ENCODE measurements at places on chromosomes 2 and 18.
A peak's percentile ranks its signal among the peaks of the same experiment; 100 is the strongest.

DNA sequence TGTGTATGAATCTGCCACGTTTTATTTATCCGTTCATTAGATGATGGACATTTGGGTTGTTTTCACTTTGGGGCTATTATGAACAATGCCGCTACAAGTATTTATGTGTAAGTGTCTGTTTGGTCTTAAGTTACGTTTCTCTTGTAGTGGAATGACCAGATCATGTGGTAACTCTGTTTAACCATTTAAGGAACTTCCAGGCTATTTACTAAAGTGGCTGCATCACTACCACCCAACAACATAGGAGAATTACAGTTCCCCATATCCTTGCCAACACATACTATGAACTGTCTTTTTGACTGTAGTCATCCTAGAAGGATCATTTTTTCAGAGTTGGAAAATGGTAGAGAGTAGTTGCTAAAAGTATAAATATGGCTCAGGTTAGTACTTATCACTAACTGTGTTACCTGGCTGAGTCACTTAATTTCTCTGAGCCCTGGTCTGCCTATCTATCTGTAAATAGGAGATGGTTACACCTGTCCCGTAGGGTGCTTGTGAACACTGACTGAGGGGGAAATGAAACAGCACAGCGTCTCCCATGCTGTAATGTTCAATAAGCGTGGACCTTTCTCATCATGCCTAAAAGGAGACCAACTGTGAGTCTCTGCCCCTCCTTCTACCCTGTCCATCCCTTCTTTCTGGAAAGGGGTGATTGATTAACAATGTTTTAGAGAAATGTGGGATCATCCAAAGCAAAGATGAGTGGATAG, 103.1 kb downstream of the SH3RF3 start:
- no peak for DNase-seq

- peak; percentile 38 for DNase-seq
Observed at GRCh38 chr2:31937741-31938140, 73.1 kb downstream of the MEMO1 start.

DNA sequence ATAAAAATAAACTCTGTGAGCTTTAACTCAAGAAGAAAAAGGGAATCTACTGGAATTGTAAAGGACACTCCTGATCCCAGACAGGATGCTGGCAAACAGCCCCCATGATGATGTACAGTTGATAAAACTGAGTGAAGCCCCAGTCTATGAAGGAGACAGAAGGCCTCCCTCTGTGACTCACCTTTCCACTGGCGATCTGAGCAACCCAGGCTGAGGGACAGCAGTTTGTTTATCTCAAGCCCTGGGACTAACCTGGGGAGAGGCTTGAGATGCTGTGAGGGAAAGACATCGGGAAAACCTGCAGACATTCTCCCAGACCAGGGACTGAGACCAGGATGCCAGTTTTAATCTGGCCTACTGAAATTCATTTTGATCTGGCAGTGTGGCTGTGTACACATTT, 104.5 kb upstream of the CDH2 start:
- peak; percentile 6 for DNase-seq

GRCh38 chr2:54904836-54905235, 145.4 kb downstream of the RTN4 start:
- DNase-seq = no peak

DNA sequence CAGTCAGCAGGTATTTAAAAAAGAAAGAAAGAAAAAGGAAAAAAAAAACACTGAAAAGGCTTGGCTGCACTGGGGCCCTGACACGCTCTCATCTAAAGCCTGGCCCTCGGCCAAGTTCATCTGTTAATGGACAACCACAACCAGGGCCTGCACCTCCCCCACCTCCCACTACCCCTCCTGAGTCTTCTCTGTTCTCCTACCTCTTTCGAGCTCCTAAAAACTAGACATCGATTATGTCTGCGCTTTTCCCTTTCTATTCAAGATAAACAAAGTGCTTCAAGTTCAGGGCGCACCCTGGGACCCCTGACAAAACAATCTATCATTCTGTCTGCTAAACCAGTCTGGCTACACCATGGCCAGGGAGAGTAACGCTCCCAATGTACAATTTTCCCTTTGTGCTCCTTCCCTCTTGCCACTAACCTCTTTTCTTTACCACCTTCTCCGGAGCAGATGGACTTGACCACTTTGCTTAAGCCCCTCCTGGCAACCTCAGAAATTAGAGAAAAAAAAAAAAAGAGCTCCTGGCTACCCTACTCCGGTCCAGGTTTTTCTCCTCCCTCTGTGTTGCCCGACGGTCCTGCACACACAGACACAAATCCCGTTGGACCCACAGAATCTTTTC, 22.7 kb downstream of the BCL11A start:
- no peak for DNase-seq

DNA sequence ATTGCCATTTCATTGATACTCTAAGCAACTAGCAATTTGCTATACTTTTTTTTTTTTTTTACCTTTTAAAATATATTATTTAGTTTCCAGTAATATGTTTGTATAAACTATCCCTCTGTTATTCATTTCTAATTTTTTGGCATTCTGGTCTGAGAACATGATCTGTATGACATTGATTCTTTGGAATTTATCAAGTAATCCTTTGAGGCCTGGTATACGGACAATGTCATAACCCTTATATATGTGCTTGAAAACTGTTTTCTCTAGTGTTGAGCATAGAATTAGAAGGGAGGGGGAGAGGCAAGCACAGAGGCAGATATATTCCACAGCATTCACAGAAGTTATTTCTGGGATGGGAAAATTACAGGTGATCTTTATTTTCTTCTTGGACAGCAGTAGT, 48.2 kb upstream of the POLE4 start:
- no peak for DNase-seq

- no peak for DNase-seq
Observed at GRCh38 chr2:178783889-178784288, 23.3 kb downstream of the TTN start.

DNA sequence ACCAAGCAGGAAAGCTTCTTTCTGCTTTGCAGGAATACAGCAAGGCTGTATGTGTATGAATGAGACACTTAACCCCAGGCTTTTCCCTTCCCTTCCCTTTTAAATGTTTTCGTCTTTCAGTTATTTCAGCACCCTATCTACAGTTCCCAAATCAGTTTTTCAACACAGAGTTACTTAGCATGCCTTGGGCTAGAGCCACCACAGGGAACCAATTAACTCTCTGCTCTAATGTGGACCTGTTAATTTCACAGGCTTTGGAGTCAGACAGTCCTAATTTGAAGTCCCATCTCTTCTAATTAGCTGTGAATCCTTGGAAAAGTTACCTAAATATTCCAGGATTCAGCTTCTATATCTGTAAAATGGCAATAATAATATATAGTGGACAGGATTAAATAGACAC, 89.2 kb upstream of the REG3A start:
- DNase-seq = no peak

DNA sequence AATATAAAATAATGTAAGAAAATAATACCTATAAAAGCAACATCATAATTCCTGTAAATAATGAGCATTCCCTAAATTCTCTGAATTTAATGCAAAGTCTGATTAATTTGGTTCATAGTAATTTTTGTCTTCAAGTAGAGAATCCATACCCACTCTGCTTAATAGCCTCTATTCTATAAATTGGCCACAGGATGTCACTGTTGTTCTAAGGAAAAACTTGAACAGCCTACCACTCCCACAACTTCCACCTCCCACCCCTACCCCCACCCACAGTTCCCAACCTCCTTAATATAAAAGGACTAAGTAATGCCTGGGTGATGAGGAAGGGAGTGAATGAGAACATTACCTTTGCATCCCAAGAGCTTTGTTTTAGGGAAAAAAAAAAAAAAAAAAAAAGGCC, 27.2 kb upstream of the BBS5 start:
- peak; percentile 49 for DNase-seq

GRCh38 chr2:218448934-218449333, 30.0 kb downstream of the VIL1 start:
- DNase-seq = peak; percentile 68

- no peak for DNase-seq
Observed at GRCh38 chr2:66696374-66696773, 261.4 kb downstream of the MEIS1 start.

DNA sequence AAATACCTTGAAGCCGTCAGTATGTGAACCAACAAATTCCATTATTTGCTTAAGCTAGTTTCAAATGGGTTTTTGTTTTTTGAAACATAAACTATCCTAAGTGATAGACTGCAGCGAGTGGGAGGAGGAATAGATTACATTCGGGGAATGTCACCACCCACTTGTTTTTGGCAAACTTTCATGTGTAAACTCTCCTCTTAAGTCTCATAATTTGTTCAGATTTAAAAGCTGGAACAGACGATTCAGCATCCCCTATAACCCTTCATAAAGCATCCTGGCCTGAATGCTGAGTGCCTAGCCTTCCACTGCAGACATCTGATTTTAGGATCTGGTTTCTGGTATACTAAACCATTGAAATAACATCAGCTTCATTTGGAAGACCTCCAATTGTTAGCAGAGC, 51.0 kb downstream of the CPO start:
- DNase-seq = no peak

GRCh38 chr2:134190807-134191203, 63.1 kb upstream of the MGAT5 start:
- DNase-seq = no peak

GRCh38 chr2:207051385-207051965, 112.2 kb downstream of the CPO start:
- DNase-seq = peak; percentile 45

- DNase-seq = peak; percentile 60
Observed at GRCh38 chr2:223995569-223995968, 38.3 kb downstream of the MRPL44 start.

GRCh38 chr2:215685238-215685990, 249.5 kb upstream of the FN1 start:
- DNase-seq = peak; percentile 20

DNA sequence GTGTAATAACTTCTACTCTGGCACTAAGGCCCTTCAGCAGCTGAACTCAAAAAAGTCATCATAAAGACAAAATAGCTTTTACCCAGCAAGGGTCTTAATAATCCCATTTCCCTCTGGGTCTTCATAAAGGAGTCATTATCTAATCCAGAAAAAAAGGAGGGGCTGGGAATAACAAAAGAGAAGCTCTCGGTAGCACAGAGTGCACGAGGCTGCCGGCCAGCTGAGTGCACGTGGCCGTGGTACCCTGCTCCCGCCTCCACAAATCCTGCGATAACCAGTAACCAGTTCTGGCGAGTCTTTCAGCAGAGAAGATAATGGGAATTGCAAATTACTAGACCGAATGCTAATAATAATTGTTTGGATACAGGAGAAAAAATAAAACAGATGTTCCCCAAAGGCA, 7.5 kb downstream of the NRP2 start:
- no peak for DNase-seq

DNA sequence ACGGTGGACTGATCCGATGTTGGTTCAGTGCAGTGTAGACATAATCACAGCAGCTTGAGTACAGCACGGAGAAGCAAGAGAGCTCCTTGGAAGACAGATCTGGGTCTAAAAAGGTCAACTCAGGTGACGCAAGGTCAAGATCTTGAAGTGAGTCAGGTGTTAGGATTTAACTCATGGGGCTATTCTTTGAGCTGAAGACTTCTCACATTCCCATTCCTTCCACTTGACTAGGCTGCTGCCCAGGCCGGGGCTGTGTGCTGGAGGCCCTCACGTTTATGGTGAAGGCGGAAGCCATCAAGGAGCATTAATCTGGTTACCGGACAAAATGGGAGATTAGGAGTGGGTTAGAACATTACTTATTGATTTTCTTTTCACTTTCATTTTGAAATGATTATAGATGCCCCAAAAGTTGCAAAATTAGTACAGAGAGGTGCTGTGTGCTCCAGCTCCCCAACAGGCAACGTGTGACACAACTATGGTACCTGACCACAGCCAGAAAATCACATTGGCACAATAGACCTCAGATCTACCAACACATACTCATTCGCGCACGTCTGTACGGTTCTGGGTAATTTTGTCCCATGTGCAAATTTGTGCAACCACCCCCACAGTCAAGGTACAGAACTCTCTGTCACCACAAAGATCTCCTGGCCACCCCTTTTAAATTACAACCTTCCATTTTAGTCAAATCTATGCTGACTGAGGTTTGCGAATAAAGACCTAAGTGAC, 77.6 kb upstream of the SEC11C start:
- DNase-seq = no peak

DNA sequence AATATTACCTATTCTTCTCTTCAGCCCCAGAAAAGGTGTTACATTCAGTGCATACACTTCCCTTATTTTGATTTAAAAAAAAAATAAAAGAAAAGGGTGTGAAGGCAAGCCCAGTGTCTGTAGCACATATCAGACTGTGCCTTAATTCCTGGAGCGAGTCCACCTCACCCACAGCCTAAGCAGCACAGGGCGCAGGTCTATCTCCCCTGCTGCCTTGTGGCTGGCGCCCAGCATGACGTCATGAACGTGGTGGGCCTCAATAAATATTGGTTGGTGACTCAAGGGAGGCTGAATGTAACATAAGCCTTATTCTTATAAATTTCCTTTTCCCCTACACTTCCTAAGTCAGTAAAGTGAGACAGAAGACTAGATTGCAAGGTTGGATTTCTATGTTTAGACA, 26.4 kb downstream of the ST3GAL5 start:
- no peak for DNase-seq

DNA sequence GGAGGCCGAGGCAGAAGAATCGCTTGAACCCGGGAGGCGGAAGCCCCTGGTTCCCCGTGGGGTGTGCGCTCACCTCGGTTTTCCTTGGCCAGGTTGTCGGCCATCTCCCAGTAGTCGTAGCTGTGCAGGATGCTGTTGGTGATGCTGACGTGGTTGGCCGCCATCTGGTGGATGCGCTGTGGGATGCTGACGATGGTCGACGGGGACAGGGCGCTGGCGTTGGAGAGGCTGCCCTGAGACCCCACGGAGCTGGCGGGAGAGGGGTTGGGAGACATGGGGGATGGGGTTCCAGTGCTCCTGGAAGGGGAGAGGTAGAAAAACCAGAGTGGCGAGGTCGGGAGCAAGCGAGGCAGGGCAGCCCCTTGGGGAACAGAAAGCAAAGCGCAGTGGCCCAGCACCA, 64.4 kb upstream of the REV1 start:
- DNase-seq = no peak

DNA sequence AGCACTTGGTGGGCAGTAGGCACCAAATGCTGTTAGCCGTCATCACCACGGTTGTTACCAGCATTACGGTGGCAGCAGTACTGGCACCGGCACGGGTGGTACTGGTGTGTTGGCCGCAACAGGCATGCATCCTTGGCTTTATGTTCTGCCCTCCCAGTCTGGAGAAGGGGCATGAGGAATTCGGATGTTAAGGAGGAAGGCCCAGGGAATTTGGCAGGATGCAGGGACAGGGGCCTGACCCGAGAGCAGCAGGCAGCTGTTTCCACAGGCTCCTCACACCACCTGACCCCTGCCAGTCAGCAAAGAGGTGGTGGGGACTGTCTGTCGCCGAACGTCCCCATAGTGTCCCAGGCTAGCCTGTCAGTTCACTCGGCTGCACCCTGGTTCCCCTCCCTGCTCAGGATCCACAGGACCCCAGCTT, 79.0 kb downstream of the EDAR start:
- DNase-seq = no peak

- no peak for DNase-seq
Observed at GRCh38 chr2:190181123-190181669, 118.7 kb upstream of the MSTN start.

- DNase-seq = peak; percentile 86
Observed at GRCh38 chr2:64653109-64654062, at the start of gene SERTAD2. Gene SERTAD2, minus strand, starts transcription at chr2:64653913. Its CDS starts 17,042 bp downstream, at chr2:64636871.

- DNase-seq = no peak
Observed at GRCh38 chr2:197274937-197275336, 35.6 kb downstream of the ANKRD44 start.

GRCh38 chr2:43100883-43101662, 125.3 kb downstream of the ZFP36L2 start:
- no peak for DNase-seq

GRCh38 chr2:25204190-25204838, 35.9 kb upstream of the POMC start:
- DNase-seq = no peak
